ENCODE measurements at places on chromosomes 2 and 18.

GRCh38 chr2:113157118-113157896 is 16.5 kb upstream of the PSD4 start:
- no peak for DNase-seq

- DNase-seq = no peak
Observed at GRCh38 chr18:67144329-67144728, 372.2 kb downstream of the DSEL start.

DNA sequence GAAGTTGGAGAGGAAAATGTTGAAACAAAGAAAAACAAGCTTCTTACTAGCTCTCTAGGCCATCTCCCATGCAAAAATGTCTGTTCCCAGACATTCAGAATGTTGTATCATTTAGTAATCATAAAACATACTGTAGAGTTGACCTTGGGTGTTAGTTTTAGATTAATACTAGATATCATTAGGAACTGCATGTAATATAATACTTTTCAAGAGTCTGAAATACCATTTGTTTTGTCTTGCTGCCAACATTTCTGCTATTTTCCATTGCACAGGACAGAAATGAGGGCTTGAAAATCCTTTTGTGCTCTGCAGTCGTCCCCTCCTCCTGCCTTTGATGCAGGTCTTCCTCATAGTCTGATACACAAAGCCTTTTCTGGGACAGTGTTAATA is 89.5 kb upstream of the RBMS1 start:
- no peak for DNase-seq

- no peak for DNase-seq
Observed at GRCh38 chr2:74225698-74226459, 27.5 kb downstream of the MTHFD2 start.

DNA sequence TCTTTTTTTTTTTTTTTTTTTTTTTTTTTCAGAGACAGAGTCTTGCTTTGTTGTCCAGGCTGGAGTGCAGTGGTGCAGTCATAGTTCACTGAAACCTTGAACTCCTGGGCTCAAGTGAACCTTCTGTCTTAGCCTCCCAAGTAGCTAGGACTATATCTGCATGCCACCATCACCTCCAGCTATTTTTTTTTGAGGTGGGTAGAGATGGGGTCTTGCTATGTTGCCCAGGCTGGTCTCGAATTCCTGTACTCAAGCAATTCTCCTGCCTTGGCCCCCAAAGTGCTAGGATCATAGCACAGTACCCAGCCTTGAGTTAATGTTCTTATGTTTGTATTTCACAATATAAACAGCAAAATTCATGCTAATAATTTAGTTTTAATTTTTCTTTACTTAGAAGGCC is 62.9 kb upstream of the IGFBP2 start:
- no peak for DNase-seq

GRCh38 chr18:50569930-50570329 is 10.0 kb downstream of the MAPK4 start:
- DNase-seq = no peak

DNA sequence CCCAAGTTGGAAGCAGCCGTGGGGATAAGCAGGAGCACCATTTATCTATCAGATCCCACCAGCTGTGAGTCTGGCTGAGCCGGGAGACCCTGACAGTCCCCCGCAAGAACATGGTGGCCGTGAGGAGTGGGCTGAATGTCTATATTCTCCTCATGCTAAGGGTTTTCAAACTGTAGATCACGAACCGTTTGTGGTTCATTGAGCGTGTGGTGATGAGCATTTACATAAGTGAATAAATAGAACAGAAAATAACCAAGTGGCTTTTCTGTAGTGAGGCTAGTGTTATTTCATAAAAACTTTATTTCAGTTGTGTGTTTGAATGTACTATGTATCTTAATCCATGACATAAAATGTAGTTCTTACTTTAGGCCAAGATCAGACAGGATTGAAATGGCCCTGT is 190.2 kb upstream of the APCDD1 start:
- DNase-seq = no peak

DNA sequence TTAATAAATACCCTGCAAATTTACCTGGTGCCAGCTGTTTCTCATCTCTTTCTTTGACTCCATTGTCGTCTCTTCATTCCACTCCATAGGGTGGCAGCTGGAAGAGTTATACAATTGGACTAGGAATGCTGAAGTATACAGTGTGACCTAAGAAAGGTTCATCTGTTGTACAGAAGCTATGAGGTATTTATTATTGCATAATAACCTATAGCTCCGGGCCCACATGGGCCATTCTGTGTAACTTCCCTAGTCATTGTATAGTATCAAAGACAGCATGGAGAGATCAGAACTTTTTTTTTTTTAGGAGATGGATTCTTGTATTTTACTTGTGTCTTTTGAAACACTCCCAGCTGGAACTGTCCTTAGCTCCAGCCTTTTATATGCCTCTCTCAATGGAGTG is 26.2 kb downstream of the BMP10 start:
- DNase-seq = no peak

GRCh38 chr2:150847578-150847977 is 360.1 kb upstream of the RND3 start:
- DNase-seq = no peak

- no peak for DNase-seq
Observed at GRCh38 chr2:190587106-190587505, 52.6 kb upstream of the NEMP2 start.

GRCh38 chr2:234044157-234044556 is 6.3 kb upstream of the SPP2 start:
- no peak for DNase-seq

GRCh38 chr2:85865539-85866164 is 23.1 kb downstream of the ST3GAL5 start:
- DNase-seq = no peak

DNA sequence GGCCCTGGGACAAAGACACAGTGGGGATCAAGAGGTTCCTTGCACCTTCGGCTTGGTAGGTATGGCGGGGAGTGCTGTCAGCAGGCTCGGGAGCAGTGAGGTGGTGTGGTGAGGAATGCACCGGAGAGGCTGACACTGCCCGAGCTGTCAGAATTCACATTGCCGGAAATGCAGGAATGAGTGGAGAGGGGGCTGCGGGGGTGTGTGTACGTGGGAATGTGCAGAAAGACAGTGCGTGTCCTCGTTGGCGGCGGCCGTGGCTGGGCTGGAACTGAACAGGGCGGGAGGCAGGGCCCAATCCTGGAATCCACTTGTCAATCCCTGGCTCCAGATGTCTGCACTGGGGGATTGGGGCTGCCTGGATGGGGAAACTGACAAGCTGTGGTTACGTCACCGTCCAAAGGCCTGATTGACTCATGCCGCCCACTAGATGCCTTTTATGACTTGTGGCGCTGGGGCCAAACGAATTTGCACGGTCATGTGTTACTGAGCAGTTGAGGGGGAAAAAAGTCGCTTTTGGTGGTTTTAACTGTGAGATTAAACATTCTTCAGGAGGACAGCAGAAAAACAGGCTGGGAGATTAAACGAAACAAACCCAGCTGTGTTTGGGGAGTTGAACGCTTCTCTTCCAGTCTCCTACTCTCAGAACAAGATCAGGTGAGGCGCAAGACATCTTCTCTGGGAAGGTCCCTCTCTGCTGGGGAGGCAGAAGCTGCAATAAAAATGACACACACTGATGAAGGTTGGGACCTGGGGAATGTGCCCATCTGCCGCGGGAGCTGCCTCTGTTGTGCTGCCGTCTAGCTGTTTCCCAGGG is 189.4 kb upstream of the GLI2 start:
- no peak for DNase-seq

DNA sequence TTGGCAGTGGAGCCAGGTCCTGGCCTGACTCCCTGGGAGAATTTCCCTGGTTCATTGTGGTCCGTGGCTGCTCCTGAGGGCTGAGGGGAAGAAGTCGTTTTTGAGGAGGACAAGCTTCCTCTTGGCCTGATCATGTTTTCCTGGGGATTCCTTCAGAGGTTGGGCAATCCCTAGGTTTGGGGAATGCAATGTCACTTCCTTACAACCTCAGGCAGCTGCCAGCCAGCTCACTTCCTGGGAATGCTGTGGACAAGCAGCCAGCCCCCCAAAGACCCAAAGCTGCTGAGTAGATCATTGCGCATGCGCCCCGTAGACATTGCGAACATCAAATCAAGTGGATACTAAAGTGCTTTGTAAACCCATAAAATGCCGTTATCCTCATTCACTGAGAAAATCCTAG is 7.7 kb upstream of the DNMT3A start:
- DNase-seq = no peak

DNA sequence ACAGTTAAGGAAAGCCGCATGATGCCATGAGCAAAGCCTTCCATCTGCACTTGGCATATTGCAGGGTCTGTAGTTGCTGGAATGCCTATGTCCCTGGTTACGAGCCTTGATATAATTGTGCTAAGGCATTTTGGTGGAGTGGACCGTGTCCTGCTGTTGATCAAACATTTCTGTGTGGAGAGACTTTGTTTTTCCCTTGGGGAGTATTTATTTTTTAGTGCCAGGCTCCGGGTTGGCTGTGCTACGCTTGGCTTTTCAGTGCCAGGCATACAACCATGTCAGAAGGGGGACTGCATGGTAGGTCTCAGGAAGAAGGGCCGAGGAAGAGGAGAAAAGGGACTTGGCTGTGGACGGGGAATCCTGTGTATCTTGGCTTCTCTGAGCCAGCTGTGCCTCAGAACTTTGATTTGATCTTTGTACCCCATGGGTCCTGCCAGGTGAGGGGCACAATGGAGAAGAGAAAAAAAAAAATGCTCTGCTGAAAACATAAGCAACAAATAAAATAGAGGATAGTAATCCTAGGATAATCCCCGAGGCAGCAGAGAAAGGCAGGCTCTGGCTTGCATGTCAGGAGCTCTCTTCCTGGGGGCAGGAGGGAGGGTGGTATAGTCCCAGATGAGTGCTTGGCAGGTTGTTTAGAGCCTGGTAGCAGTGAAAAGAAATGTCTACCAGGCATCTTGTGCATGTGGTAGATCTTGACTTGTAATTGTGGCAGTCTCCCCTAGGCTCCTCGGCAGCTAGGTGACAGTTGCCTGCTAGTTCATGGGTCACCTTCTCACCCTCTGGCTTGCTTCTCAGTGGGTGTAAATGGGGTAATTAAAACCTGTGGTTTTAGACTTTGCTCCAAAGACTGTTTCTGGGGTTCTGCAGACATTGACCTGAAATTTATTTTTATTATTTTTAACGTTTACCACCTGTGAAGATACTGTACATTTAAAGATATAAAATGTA is 233.0 kb downstream of the NEDD4L start:
- DNase-seq = no peak

GRCh38 chr2:185700883-185701282 is 37.7 kb upstream of the FSIP2 start:
- no peak for DNase-seq

DNA sequence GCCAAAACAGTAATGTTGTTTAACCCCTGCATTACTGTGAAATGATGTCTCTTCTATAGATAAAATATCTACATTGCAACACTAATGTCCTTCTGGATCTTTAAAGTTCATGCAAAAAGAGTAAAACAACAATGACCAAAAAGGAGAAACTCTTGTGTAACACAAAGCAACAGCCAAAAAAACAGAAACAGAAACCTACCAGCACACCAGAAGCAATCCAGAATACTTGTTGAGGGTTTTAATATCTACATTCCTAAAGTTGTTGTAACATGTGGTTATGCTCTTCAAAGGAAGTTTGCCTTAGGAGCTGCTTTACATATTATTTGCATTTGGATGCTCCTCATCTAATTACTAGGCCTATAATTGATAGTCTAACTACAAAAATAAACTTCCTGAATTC is 157.2 kb downstream of the BABAM2 start:
- DNase-seq = no peak

DNA sequence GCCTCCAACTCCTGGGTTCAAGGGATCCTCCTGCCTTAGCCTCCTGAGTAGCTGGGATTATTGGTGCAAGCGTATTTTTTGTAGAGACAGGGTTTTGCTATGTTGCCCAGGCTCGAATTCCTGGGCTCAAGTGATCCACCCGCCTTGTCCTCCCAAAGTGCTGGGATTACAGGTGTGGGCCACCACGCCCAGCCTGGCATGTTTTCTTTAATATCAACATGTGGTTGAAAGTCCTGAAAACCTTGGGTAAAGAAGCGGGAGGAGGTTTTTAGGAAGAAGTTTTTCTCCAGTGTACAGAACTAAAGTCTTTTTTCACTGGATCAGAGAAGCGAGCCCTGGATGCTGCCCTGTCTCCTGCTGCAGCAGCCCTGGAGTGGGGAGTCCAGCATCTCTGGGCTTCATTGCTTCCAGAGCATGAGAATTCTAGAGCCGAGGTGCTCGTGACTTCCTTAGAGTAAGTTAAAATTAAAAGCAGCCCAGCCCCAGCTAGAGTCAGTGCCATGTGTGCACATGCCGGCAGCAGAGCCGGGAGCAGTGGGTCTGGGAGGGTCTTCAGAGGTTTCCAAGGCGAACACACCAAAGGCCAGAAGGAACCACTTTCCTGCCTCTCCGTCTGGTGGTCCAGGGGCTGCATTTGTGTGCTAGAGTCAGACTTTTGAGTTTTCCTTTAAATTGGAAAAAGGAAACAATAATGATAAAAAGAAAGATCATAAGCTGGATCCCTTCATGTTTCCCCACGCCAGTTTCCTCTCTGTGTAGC is 31.2 kb downstream of the ITGB1BP1 start:
- DNase-seq = no peak

- peak; percentile 42 for DNase-seq
Observed at GRCh38 chr2:64609227-64609941, 44.3 kb downstream of the SERTAD2 start.

GRCh38 chr18:36543991-36544725 is 246.6 kb downstream of the FHOD3 start:
- DNase-seq = no peak

DNA sequence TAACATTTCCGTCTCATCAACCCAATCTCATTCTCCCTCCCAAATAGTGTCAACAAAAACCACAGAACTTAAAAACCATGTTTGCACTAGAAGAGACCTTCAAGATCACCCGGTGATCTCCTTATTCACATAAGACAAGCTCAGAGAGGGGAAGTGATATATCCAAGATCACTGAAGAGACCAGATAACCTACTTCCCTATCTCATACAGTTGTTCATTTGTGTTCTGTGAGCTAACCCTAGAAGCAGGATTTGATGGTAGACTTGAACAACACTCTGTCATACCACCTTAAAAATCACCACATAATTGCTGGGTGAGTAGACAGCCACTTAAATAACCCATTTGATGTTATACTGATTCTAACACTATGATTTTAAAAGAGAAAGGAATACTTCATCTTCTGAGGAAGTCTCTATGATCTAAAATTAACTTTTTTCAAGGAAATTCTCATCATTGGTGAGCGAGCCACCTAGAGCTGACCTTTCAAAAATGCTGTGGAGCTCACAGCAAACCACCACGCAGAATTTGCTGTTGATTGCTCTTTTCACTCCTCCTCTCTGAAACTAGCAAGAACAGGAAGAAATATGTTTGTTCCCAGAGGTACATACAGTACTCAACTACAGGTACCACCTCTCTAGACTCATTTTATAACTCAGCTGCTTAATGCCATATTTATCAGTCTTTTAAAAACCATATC is 15.1 kb downstream of the AAK1 start:
- DNase-seq = no peak

Measured in stimulated activated CD4-positive, alpha-beta T cell treated with anti-CD3 and anti-CD28 coated beads, Interleukin-1b, Interleukin-23, amount 100 ng/mL, for 24 hours (primary cell).